ENCODE measurements at places on chromosomes 7 and 10.

DNA sequence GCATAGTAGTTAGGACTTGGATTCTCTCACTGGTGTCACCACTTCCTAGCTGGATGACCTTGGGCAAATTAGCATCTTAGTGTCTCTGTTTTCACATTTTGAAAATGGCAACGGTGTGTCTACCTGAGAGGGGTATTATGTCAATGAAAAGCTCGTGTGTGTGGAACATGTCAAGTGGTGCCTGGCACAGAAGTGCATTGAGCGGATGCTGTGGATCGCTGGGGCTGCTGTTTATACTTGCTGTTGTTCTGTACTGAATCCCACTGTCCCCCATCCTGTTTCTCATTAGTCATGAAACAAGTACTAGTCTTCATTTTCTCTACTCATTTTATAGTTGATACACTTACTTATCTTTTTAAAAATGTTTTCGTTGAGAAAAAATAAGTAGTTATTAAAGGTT lies 26.1 kb downstream of the RBM33 start:
- DNase-seq: no peak

DNA sequence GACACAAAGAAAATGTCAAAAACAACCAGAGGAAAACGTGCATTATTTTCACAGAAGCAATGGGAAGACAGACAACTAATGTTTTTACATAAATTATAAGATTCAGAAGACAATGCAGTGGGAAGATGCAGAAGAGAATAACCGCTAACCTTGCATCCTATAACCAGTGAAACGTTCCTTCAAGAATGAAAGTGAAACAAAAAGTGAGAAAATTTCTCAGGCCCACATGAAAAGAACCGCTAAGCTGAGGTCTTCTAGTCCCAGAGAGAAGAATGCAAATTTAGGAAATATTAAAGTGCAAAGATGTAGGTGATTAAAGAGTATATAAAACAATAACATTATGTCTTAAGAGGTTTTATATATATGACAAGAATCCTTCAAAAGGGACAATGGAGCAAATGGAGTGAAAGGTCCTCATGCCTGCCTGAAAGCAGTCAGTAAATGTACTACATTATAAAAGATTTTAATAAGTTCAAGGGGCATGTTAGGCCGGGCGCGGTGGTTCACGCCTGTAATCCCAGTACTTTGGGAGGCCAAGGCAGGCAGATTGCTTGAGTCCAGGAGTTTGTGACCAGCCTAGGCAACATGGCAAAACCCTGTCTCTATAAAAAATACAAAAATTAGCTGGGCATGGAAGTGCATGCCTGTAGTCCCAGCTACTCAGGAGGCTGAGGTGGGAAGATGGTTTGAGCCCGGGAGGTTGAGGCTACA lies 43.1 kb upstream of the DDC start:
- no peak for DNase-seq

DNA sequence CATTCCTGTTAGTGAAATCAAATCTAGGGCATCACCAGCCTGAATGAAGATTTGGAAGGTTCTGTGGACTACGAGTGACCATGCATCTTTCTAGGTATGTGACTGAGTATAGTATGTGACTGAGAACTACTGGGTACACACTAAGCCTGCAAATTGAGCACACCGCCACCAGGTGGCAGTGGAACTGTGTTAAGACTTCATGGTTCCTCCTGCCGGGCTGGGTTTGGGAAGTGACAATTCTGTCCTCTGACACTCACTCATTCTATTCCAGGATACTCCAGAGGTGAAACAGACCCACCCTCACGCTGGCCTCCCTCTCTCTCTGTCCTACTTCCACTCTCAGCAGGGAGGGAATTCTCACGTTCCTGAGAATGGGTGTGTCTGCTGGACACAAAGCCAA lies 84.0 kb upstream of the TMEM248 start:
- peak; percentile 74 for DNase-seq

GRCh38 chr7:18573410-18574234 lies 78.1 kb downstream of the HDAC9 start:
- no peak for DNase-seq

- no peak for DNase-seq
Observed at GRCh38 chr10:63542835-63543575, 21.8 kb downstream of the REEP3 start.

- no peak for DNase-seq
Observed at GRCh38 chr7:29139796-29140195, 6.5 kb downstream of the CPVL start.

- DNase-seq: peak; percentile 15
Observed at GRCh38 chr7:83976302-83976701, 218.3 kb downstream of the SEMA3A start.

DNA sequence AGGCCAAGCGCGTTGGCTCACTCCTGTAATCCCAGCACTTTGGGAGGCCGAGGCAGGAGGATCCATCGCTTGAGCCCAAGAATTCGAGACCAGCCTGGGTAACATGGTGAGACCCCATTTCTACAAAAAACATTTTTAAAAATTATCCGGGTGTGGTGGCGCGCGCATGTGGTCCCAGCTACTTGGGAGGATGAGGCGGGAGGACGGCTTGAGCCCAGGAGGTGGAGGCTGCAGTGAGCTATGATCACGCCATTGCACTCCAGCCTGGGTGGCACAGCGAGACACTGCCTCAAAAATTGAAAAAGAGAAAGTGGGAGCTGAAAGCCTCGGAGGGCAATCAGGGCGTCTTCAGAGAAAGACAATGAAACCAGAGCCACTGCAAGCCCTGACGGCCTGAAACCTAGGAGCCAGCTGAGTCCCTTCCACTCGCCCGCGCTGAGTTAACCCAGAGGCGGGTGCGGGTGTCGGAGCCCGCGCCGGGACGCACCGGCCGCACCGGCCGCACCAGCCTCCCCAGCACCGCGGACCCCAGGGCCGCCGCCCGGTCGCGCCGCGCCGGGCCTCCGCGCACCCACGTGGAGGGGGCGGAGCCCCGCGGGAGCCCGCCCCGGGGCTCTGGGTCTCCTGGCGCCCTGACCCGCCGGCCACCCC lies 22.4 kb downstream of the ZFAND2A start:
- peak; percentile 3 for DNase-seq

GRCh38 chr10:114869520-114869892 lies 47.9 kb downstream of the FHIP2A start:
- no peak for DNase-seq

DNA sequence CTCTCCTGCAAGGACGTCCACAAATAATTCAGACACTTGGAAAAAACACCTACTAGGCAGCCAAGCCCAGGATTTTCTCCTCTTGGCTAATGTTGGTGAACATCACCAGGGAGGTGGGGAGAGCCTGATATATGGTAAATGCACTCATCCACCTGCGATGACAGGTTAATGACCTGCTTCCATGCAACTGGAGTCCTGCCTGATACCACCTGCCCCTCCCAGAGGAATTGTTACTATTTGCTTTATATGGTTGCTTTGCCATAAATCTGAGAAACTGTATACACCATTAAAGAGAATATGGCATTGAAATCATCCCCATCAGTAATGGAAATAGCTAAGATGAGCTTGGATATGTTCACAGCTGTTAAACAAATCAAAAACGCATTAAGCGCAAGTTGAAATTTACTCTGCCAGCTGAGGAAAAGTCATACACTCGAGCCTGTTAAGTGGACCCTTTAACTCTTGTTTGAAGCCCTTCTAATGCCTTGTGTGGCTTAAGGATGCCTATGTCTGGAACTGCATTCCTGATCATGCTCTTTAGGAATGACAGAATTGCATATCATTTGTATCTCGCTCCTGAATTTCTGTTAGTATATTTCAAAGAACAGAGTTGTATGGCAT lies 208.3 kb downstream of the PRPF18 start:
- DNase-seq: peak; percentile 79

GRCh38 chr10:17229967-17230682 lies 2.1 kb downstream of the VIM start:
- DNase-seq: no peak

Measured in NCI-H187 (cell line).